ENCODE measurements at places on chromosomes 3 and 15.

- no peak for DNase-seq
Measured at GRCh38 chr3:27022096-27022761, 347.0 kb downstream of the NEK10 start.

DNA sequence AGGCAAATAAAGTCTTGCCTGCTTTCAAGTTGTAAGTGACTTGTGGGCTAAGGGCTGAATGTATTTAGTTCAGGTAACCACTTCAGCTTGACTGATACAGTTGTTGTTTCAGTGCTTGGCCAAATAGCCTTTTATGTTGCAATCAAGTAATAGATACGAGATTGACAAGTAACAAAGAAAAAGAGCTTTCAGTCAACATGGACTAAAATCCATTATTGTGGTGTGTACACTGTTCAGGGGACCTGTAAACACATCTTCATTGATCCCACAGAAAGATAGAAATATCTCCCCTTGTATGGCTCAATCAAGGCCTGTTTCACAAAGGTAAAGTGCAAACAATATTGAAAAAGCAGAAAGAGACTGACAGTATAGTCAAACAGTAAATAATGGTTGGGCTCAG is 224.8 kb upstream of the TMCO5A start:
- no peak for DNase-seq

- no peak for DNase-seq
Measured at GRCh38 chr3:56052188-56052587, 416.1 kb downstream of the ERC2 start.

DNA sequence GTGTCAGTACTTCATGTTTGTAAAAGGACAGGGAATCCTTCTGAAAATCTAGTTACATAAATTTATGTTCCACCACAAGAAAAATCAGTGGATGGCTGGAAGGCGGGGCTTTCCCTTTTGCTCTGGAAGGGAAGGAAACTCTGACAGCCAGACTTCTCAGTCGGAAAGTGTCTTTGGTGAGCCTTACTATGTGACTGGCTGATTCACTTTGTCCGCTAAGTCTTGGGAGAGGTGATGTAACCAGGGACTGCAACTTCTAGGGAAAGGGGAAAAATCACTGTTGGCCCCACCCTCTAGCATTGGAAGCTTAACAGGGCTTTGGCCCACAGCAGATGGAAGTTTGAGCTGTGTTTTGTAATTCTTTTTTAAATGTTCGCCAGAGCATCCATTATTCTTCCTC is 281.4 kb upstream of the CTDSPL start:
- no peak for DNase-seq

GRCh38 chr15:74376825-74377581 is 9.6 kb upstream of the CYP11A1 start:
- DNase-seq, result no peak

DNA sequence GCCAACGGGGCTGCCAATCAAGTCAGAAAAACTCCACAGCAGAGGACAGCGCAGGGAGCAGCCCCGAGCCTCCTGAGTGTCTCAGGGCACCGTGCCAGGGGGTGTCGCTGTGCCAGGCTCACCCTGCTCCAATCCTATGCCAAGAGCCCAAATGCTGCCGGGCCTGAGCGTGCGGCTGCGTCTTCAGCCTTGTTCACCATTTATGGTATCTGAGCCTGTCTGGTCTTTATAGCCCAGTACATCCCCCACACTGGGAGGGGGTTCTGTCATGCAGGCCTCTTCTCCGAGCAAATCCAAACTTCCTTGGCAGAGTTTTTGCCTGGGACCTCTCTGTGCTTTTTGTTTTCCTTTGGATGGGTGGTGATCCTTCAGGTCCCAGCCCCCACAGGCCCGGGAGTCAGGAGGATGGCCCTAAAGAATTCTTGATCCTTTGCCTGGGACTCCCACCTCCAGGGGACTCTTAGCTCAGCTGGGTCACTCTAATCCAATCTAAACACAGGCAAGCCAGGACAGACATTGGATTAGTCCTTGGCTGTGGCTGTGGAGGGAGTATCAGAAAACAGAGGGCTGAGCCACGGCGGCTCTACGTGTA is 135.1 kb upstream of the HACD2 start:
- no peak for DNase-seq

DNA sequence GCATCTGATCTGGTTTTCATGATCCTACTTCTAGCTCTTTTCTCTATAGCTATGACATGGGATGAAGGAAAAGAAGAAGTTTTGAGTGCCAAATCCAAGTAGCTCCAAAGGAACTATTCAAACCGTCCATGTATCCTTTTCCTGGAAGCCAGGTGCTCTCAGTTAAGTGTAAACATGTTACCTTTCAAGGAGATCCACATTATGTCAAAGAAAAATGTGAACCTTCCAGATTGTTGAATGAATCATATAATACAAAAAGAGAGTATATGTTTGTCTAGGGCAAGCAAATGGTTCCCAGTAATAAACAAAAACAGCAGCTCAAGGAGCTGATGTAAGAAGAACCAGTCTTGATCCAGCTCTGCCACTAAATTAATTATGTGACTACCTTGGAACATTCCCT is 534.9 kb downstream of the MAGI1 start:
- no peak for DNase-seq

DNA sequence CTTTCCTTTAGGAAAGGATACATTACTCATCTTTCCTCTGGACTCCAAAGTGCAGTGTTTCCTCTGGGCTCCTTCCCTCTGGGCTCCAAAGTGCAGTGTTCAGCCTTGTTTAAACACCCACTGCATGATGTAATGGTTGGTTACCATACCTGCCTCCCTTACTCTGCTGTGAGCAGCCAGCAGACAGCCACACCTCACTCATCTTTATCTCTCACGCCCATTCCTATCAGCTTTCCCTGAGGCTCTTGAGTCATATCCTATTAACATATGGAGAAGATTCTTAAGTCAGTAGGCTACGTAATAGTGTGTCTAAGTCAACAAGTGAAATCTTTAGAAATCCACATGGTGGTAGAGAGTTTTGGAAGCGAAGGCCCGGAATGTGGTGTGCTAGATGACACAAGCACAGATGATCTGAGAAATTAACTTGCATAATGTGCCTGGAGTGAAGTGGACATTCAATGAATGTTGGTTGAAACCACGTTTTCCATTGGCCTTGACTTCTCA is 97.2 kb upstream of the CTNNB1 start:
- DNase-seq, result no peak

GRCh38 chr3:168678730-168679129 is 583.0 kb upstream of the GOLIM4 start:
- no peak for DNase-seq

DNA sequence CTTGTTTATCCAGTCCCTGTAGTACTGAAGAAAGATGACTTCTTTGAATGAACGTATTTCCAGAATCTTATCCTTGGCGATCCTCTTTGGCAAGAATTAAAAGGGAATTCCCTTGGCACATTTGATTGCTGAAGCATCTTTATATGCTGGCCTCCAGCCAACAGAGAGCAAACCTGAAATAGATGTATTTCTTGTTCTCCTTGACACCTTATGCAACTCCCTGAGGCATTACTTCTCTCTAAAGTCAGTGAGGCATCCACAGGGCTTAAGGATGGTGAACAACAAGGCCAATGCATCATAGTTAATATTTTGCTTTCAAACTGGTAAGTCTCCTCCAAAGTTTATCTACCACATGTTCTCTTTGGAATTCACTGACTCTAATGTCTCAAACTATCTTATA is 450.9 kb upstream of the THRB start:
- no peak for DNase-seq

- DNase-seq, result no peak
Measured at GRCh38 chr3:141643391-141643790, 94.7 kb upstream of the RNF7 start.

GRCh38 chr3:46705022-46705530 is 3.9 kb downstream of the TMIE start:
- DNase-seq, result peak; percentile 72

DNA sequence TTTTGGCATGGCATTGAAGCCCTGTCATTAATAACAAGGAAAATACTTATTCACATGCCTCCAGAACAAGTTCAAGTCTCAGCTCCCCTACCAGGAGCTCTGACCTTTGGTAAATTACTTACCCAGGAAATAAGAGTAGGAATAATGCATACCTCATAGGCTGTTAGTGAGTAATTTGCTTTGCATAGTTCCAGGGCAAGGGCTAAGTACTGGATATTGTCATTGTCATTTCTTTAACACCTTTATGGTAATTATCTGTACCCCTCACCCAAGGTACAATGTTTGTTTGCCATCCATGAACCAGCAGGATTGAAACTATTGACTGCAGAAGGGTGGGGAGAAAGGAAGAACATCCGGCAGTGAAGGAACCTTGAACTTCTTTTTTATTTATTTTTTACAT is 148.5 kb downstream of the SOX2 start:
- no peak for DNase-seq

- no peak for DNase-seq
Measured at GRCh38 chr3:179348325-179349013, 960 bp downstream of the MFN1 start.

DNA sequence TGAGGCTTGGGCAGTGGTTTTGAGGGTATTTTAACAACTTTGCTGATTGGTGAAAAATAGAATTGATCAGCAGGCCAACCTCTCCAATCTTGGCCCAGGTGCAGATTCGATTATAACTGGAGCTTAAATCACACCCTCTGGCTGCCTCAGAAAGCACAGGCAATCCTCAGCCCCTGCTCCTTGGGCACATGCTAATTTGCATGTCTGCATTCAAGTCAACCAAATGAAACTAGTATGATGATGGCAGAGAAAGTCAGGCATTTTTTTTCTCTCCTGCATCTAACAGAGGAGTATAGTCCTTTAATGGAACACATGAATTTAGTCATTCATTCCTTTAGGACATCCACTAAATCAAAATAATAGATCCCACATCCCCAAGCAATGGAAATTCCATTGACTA is 16.8 kb upstream of the NMNAT3 start:
- DNase-seq, result no peak

GRCh38 chr3:152899306-152899705 is 64.4 kb downstream of the P2RY1 start:
- no peak for DNase-seq

DNA sequence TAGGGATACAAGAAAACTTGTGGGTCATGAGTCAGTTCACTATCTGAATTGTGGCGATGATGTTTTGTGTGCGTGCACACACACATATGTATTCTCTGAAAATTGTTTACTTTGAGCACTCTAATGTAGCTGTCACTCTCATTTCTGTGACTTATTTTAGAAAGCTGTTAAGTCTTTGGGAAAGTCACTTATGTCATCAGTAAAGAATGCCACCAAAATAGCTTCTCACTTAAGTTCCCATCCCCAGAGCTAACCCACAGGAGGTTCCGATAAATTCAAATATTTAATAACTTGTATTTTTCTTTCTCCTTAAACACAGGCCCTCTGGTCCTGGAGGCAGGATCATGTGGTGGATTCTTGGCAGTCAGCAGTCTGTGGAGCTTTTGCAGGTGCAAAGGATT is 138.3 kb downstream of the LRIG1 start:
- no peak for DNase-seq

DNA sequence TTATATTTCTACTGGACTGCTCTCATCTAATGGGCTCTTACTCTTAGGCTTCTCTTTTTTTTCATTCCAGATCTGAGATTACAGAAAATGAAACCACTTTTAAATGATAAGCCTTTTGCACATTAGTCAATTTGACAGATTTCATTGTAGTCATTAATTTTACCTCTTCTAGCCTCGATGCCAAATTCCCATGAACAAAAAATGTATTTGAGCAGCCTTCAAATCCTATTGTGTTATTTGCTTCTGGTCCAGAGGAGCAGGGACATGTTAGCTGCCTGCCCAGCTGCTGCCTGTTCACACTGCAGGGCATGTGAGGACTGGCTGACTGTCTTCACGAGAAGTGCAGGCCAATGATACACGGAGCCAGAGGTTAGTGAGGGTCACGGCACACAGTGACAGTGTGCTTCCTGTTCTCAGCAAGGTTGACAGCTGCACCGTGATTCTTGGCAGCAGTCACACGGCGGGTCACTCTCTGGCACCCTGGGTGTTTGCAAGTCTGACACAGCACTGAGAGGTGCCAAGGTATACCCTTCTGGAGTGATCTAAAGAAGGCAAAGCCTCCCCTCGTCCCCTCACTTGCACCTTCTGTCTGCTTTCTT is 40.8 kb downstream of the KAT2B start:
- DNase-seq, result peak; percentile 22

- no peak for DNase-seq
Measured at GRCh38 chr3:94127115-94127514, 64.3 kb downstream of the NSUN3 start.

GRCh38 chr3:13599887-13600450 is 51.0 kb downstream of the FBLN2 start:
- DNase-seq, result no peak

- no peak for DNase-seq
Measured at GRCh38 chr3:21534462-21534861, 216.5 kb downstream of the ZNF385D start.

- DNase-seq, result no peak
Measured at GRCh38 chr3:53140847-53141845, 10.9 kb upstream of the RFT1 start.

GRCh38 chr3:164791263-164791662 is 287.0 kb downstream of the SI start:
- no peak for DNase-seq

DNA sequence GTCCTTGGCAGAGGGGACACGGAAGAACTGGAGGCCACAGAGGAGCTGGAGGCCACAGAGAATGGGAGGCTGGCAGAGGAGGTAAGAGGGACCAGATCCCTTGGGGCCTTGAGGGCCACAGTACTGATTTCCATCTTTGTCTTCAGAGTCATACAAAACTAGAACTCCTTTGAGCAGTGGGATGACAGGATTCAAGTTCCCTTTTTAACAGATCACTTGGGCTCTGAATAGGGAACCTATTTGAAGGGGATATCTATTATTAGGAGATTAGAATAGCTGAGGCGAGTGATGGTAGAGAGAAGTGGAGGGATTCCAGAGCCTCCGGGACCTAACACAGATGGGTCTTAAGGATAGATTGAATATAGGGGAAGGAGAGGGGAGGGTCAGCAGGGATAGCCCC is 55.7 kb downstream of the OXNAD1 start:
- no peak for DNase-seq

GRCh38 chr3:111315930-111316587 is 225.9 kb upstream of the CD96 start:
- DNase-seq, result no peak

GRCh38 chr15:58206151-58206550 is 68.0 kb downstream of the AQP9 start:
- DNase-seq, result no peak

DNA sequence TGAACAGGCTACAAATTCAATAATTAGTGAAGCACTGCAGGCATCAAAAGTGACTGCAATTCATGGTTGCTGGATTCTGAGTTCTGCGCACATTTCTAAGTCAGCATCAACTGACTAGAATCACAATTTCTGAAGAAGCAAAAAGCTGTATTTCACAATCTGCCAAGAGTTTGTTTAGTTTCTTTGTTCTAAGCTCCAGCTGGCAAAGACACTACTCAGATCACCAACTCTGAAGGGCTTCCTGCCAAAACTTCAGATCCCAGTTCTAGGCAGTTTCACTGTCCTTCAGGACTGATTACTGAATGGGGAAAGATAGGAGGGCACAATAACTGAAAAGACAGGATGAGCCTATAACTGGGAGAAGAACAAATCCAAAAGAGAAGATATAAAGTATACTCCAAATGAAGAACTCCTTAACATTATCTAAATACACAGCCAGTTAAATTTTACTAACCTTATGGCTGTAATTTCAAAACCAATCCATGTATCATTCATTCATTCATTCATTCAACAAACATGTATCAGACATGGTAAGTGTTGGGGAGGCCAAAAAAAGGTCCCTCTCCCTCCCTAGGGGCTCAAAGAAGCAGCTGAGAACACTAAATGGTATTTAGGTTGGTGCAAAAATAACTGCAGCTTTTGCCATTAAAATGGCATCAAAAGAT is 17.1 kb downstream of the TJP1 start:
- DNase-seq, result no peak

- DNase-seq, result no peak
Measured at GRCh38 chr15:57541271-57541670, 50.4 kb upstream of the MYZAP start.

All from activated T-cell treated with anti-CD3 and anti-CD28 coated beads, Interleukin-2, amount 50 U/mL, for 72 hours (primary cell).